Peyer's patch (tissue), 4 donors: ENCODE measurements at places on chromosomes 13 and 19. TPM values are rescaled to one million over a fixed set of nuclear protein-coding genes. Genes with fewer than 3 reads are reported as not detected.

DNA sequence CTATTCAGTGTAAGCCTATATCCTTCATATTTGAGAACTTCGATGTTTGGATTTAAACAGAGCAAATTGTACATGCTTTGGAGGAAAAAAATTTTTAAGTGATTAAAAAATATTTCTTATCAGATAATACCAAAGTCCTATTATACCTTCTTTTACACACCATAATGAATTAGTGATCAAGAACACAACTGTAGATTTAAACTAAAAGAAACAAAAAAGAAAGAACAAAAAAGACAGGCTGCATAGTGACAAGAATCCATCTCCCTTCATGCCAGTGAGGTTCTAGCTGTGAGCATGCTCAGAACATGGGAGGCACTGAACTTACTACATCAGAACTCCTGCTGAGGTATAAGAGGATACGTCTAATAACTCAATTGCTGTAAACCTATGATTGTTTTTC, at the start of gene RXFP2:
RXFP2 (plus strand) TSS at position 301 of the 400 bp plus-strand sequence; CDS start at position 388, 87 bp downstream.
- no peaks in the 10 kb centered on the region for H3K4me1 ChIP-seq
- H3K27me3 ChIP-seq: no peaks in the 10 kb centered on the region
- no peak within 1 kb of the TSS for H3K4me3 ChIP-seq

Gene FOXA3
- 17.0 TPM for total RNA-seq

- DNase-seq: no peak
- peak overlapping the region; percentile 81 for H3K27ac ChIP-seq
- H3K4me1 ChIP-seq: no peaks in the 10 kb centered on the region
- H3K36me3 ChIP-seq: no peaks in the 10 kb centered on the region
These were observed 30.1 kb downstream of the ZNF557 start for GRCh38 chr19:7099597-7099921.

GRCh38 chr19:23949611-23950010, 34.9 kb downstream of the ZNF726 start:
- H3K36me3 ChIP-seq: no peaks in the 10 kb centered on the region
- H3K27ac ChIP-seq: no peak overlapping the region
- no peak overlapping the region for H3K4me3 ChIP-seq
- no peak for DNase-seq

GRCh38 chr13:107192289-107192688, 624.4 kb upstream of the ARGLU1 start:
- no peak overlapping the region for H3K4me3 ChIP-seq
- H3K4me1 ChIP-seq: no peaks in the 10 kb centered on the region
- H3K36me3 ChIP-seq: no peaks in the 10 kb centered on the region
- no peak for DNase-seq

Gene SLC25A23
- total RNA-seq: 107 TPM

DNA sequence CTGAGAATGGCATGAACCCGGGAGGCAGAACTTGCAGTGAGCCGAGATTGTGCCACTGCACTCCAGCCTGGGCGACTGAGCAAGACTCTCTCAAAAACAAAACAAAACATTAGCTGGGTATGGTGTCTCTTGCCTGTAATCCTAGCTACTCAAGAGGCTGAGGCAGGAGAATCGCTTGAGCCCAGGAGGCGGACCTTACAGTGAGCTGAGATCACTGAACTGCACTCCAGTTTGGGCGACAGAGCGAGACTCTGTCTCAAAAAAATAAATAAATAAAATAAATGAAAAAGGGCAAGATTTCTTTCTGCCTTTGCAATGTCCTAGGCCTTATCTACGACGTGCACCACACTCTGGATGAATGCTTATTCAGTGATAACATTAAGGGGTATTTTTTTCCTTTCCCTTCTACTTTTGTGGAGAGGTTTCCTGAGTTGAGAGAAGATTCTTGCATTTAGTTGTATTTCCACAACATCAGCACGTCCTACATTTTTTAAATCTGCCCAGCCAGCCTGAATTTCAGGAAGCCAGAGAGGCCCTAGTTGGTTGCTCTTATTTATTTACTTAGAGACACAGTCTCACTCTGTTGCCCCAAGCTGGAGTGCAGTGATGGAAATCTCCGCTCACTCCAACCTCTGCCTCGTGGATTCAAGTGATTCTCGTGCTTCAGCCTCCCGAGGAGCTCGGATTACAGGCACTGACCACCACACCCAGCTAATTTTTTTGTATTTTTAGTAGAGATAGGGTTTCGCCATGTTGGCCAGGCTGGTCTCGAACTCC, 26.1 kb upstream of the OR1M1 start:
- no peak overlapping the region for H3K27ac ChIP-seq
- DNase-seq: no peak
- no peak overlapping the region for H3K4me3 ChIP-seq
- no peaks in the 10 kb centered on the region for H3K27me3 ChIP-seq
- no peaks in the 10 kb centered on the region for H3K4me1 ChIP-seq

Gene PSG1
- not detected for total RNA-seq

DNA sequence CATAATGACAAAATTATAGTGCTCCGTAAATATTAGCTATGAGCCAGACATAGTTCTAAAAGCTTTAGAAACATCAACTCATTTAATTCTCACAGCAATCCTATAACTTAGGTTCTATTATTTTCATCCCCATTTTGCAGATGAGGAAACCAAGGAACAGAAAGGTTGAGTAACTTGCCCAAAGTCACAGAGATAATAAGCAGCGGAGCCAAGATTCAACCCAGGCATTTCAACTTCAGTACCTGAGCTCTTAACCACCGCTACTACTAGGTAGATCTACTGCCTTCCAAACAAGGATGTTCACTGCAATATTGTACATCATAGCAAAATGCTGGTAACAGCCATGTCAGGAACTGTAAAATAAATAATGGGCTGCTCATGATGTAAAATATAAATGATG, 39.9 kb downstream of the ELF1 start:
- H3K27me3 ChIP-seq: no peaks in the 10 kb centered on the region
- peak overlapping the region; percentile 83 for H3K27ac ChIP-seq
- H3K4me1 ChIP-seq: no peaks in the 10 kb centered on the region
- H3K36me3 ChIP-seq: peaks cover 9% of the 10 kb centered on the region

Gene ZNF723
- not detected for total RNA-seq

Gene AP1M2
- 85.3 TPM for total RNA-seq

- no peak for DNase-seq
- H3K27me3 ChIP-seq: no peaks in the 10 kb centered on the region
- H3K4me3 ChIP-seq: no peak overlapping the region
- no peaks in the 10 kb centered on the region for H3K4me1 ChIP-seq
- no peaks in the 10 kb centered on the region for H3K36me3 ChIP-seq
These were observed 3.3 kb downstream of the GPR18 start for GRCh38 chr13:99254830-99255229.

DNA sequence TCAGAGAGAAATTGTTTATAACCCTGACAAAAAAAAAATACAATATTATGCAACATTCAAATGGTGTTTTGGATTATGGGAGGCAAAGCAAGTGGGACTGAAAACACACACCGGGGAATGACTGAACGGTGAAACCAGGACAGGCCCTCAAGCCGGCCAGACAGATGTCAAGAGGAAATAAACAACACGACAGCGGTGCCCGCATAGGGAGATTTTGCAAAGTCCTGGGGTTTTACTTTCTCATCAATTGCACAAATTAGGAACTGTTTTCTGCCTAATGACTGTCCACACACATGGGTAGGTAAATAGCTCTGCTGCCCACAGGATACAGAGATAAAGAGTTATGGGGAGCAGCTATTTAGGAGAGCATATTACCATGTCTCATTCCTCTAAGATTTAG, 134.5 kb downstream of the IRS2 start:
- no peaks in the 10 kb centered on the region for H3K4me1 ChIP-seq
- no peak overlapping the region for H3K4me3 ChIP-seq
- H3K36me3 ChIP-seq: no peaks in the 10 kb centered on the region
- no peaks in the 10 kb centered on the region for H3K27me3 ChIP-seq

Gene AMER2
- total RNA-seq: not detected

- H3K27ac ChIP-seq: peak within 1 kb of the TSS; percentile 82
- DNase-seq: peak; percentile 62
These were observed at the start of gene PHLDB3 for GRCh38 chr19:43504426-43505185. Gene PHLDB3, minus strand, starts transcription at chr19:43504746. Its CDS starts 628 bp downstream, at chr19:43504118.
